ENCODE measurements at places on chromosomes 6 and 20.

- no peak for DNase-seq
These were observed 57.0 kb upstream of the TMEM170B start for GRCh38 chr6:11480541-11480940.

- DNase-seq: no peak
These were observed 139.6 kb upstream of the HCRTR2 start for GRCh38 chr6:55034752-55035151.

DNA sequence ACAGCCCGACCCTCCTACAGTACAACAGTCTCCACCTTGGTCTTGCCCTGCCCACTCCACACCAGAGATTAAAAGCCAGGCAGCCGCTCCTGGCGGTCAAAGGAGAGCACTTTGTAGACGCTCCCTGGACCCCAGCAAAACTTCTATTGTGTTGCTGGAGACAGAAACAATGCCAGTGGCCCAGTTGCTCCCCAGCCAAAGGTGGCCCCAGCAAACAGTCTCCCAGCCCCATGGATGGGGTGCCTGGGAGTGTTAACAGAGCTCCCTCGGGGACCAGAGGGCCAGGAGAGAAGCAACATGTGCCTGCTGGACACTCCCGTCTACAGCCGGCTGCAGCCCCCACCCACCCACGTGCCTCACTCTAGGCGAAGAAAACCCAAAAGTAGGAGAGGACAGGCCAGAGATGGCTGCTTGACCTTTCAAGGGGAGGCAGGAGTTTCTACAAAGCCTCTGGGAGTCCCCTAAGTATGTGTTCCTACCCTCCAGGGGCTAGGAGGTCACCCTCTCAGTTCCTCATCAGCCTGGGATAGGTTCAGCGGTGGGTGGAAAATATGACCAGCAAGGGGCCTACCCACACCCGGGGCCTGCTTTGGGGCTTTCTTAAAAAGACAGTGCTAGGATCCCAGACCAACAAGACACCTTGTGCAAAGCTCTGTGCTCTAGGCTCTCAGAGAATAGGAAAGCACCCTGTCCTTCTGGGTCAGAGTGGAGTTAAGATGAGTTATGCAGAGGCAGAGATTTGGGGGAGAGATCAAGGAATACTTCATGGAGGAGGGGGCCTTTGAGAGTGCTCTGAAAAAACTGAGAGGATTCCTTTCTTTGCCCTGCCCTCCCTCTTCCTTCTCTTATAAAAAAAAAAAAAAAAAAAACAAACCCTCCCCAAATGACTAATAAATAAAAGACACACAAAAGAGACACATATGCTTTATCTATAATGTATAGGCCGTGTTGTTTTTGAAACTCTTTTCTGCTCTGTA, 19.0 kb upstream of the PREX1 start:
- DNase-seq: no peak

- peak; percentile 49 for DNase-seq
These were observed 593.8 kb upstream of the NRSN1 start for GRCh38 chr6:23532227-23532626.

GRCh38 chr6:90100059-90100665, 196.5 kb downstream of the BACH2 start:
- no peak for DNase-seq

- DNase-seq: no peak
These were observed 7.9 kb downstream of the SDC4 start for GRCh38 chr20:45340236-45340847.

DNA sequence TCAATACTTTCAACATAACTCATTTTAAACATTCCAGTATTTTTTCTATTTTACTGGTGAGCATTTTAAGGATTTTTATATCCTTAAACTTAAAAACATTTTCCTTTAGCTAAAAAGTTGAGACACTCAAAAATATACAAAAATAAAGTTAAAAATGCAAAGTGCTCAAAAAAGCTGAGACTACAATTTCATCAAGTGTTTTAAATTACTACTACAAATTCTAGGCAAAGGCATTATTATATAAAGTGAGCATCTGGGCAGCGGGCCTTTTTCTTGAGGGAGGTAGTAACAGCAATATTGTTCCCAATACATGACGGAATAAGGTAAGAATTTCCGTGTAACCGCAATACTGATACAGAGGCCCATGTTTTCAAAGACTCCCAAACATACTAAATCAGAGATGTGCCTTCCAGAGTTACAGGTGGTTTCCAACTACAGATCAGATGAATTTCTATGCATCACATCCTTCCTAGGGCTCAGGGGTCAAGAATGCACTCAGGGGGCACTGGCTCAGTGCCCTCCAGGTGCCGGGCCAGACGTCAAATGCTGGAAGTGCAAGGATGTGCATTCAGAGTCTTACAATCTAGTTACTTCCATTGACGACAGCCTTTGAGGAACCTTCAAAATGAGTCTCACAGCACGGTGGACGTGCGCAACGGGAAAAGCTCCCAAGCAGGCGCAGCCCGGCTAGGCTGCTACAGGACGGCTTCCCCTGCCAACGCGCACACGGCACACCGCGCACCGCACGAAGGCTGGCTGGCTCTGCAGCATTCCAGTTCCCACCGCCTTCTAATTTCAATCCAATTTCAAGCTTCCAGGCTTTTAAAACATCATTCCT, 1.7 kb downstream of the PHF10 start:
- DNase-seq: peak; percentile 48

GRCh38 chr6:83853178-83854000, at the start of gene RIPPLY2:
RIPPLY2 (plus strand) TSS chr6:83853360; CDS start chr6:83853417, 57 bp downstream.
- peak; percentile 61 for DNase-seq

DNA sequence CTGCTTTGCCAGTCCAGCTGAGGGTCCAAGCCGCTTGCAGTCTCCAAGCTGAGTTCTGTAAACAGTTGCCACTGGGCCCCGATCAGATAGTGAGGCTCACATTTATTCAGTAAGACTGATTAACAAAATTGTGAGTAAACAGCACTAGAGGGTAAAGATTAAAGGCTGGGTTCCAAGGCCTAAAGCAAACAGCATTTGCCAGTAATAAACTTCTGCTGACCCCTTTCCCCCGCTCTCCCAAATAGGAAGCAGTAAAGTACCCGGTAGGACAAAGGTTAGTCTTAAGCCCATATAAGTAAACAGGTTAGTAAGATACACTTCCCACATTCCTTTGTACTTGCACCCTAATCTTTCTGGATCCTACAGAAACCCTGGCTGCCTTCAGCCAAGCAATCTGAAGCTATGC, 181.8 kb downstream of the MEI4 start:
- no peak for DNase-seq

DNA sequence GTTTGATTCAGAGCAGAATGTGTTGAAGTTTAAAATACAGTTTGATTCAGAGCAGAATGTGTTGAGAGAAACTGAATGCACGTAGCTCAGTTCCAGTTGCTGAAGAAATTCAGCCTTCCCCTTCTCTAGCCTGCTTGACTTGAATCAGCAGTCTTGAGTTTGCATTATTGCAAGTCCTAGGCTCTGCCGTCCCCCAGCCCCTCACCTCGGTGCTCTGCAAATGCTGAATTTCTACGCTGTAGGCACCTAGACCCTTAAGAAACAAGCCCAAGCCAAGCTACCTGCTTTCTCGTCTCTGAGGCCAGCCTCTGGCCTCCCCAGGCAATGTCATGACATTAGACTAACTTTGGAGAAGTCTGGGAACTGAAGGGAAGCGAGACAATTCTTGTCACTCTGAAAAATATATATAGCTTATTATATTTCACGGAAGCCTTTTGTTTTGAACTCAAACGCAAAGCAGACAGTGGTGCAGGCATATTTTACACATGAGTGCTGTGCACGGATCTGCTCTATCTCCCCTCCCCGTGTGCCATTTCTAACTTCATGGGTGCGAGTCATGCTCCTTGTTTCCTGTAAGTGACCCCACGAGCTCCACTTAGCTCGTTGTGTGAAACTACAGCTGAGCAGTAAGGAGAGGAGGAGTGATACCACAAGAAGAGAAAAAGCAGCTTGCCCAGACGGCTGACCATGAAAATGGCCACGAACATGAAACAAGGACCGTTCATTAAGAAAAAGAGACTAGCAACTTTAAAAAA, 71.4 kb upstream of the DUSP22 start:
- DNase-seq: peak; percentile 35

DNA sequence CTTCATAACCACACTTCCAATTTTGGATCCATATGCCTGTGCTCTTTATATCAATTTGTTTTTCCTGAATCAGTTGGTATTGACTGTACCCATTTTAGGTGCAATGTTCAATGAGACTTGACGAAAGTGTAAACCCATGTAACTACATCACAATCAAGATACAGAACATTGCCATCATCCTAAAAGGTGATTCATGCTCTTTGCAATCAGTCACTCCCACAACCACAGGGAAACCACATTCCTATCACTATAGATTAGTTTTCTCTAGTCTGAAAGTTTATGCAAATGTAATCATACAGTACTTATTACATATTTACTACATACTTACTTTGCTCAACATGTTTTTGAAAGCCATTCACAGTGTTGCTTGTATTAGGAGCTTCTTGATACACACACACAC, 167.4 kb downstream of the ADGRG6 start:
- no peak for DNase-seq

Data from foreskin fibroblast (primary cell).